ENCODE measurements at places on chromosomes 13 and 19. TPM values are rescaled to one million over a fixed set of nuclear protein-coding genes. Genes with fewer than 3 reads are reported as not detected.

The KCNC3 gene
- not detected for total RNA-seq

The ZNF790 gene
- 6.5 TPM for total RNA-seq

DNA sequence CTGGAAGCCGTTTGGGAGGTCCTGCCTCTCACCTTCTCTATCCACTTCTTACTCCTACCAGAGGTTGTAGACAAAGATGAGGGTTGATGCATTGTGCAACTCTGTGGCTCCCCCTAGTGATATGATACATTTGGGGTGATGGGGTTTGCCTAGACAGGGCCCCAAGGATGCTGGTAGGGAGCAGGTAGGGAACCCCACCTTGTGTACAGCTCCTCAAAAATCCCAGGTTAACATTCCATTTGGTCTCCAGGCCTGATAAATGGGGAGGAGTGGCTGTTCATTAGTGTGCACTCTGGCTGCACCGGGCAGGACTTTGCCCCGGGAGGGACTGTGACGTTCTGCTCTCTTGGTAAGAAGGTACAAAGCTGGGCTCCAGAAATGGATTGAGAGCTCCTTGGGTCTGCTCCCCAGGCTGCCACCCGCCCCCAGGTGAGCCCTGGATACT lies 19.2 kb downstream of the SIGLEC8 start:
- DNase-seq: no peak

DNA sequence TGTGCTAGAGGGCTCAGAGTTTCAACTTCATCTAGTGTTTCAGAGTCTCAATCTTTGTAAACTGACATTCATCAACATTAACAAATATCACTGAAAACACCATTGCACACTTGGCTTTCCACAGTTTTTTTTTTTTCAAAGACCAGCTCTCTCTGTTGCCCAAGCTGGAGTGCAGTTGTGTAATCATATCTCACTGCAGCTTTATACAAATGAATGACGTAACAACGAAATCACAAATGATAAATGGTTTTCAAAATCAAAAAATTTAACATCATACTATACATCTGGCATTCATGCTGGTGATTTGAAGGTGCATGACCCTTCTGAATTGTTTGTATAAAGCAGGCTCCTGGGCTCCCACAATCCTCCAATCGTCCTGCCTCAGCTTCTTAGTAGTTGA lies 248.0 kb upstream of the TMTC4 start:
- DNase-seq: no peak

GRCh38 chr19:34481861-34482379 lies 362 bp downstream of the WTIP start:
- no peak for DNase-seq

DNA sequence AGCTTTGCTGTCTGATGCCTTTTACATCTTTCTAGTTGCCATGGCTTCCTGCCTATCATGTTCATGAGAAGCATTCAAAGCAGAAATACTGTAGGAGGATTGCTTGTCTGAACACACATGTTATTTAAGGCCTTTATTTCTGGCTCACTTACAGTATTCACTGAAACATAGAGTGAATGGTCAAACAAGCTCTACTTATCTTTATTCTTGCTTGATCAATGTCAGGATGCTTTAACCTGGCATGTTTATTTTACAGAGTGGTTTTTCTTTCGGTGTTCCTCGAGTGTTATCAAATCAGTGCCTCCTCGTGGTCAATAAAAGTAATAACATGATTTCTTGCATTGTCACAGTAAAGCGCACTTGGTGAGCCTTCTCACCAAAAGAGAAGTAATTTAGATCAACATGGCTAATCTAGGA lies 73.5 kb upstream of the PCDH17 start:
- DNase-seq: no peak

Measured in foreskin keratinocyte (primary cell).